ENCODE measurements at places on chromosomes 7 and 10. TPM values are rescaled to one million over a fixed set of nuclear protein-coding genes. Genes with fewer than 3 reads are reported as not detected.

CPVL gene
- total RNA-seq = 2.1 TPM

MYOZ1 gene
- not detected for total RNA-seq

MRLN gene
- not detected for total RNA-seq

NEUROG3 gene
- not detected for total RNA-seq

PON3 gene
- not detected for total RNA-seq

SFTPA2 gene
- total RNA-seq = not detected

SVIL gene
- 12.8 TPM for total RNA-seq

TMEM176B gene
- total RNA-seq = not detected

NAT16 gene
- not detected for total RNA-seq

CALML5 gene
- not detected for total RNA-seq

PDCD11 gene
- 39.6 TPM for total RNA-seq

CPXM2 gene
- not detected for total RNA-seq

FXYD4 gene
- total RNA-seq = not detected

HECW1 gene
- not detected for total RNA-seq

COBL gene
- not detected for total RNA-seq

HHEX gene
- total RNA-seq = 0.23 TPM

HIPK2 gene
- total RNA-seq = 24.0 TPM

RAPGEF5 gene
- total RNA-seq = 0.43 TPM

GSTO2 gene
- total RNA-seq = 1.8 TPM

PLAC9 gene
- not detected for total RNA-seq

IGF2BP3 gene
- 0.68 TPM for total RNA-seq
